ENCODE measurements at places on chromosomes 1 and 21.

DNA sequence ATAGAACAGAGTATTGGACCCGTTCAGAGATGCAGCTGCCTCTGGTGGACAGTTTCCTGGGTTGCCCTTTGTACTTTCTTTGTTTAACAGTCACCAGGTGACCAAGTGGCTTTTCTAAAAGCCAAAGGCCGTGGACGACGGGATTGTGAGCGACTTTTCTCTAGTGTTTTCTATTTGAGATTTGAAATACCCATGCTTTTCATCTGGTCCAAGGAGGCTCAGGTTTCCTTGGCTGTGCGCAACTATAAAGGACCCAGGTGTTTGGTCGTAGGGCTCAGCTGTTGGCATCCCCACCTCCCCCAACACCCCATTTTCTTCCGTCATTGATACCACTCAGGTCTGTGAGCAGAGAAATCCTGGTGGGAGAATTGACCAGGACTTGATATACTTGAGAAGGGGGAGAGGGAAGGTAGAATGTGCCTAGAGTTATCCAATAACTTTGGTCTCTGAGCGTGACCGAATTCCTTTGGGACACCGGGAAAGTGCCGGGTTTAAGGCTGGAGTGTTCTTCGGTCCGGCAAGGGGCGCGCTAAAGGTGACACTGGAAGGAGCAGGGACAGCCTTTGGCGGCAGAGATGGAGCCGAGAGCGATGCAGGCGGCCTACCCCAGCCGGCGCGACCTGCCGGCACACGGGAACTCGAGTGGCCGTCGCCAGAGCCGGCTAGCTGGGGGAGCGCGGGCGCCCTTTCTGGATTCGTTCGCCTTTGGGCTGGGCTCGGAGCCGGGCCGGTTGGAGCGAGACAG is 83.4 kb upstream of the BMP8A start:
- peak; percentile 86 for DNase-seq

DNA sequence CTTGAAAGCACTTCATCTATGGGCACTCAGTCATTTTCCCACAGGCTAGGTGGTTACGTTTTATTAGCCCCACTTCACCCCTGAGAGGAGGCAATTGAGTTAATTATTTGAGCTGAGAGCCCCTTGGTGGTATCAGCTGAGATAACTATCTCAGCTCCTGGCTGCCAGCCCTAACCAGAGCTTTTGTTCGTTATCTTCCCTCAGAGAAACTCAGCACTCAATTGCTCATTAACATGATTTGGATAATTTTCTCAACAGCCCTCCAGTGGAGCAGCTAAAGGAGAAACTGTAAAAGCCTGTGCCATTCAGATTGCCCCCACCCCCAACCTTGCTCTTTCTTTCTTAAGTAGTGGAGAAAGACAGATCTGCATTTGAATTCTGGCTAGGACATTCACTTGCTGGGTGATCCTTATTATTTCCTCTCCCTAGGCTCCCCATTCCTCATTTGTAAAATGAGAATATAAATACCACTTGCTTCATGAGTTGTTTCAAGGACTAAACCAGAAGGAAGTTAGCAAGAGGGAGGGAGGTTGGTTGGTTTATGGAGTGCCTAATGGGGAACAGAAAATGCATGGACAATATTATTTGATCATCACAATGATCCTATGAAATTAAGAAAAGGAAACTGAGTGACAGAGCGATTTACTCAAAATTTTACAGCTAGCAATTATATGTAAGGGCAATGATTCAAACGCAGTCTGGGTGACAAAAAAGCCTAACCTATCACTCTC is 218.7 kb upstream of the FGGY start:
- DNase-seq = peak; percentile 94

DNA sequence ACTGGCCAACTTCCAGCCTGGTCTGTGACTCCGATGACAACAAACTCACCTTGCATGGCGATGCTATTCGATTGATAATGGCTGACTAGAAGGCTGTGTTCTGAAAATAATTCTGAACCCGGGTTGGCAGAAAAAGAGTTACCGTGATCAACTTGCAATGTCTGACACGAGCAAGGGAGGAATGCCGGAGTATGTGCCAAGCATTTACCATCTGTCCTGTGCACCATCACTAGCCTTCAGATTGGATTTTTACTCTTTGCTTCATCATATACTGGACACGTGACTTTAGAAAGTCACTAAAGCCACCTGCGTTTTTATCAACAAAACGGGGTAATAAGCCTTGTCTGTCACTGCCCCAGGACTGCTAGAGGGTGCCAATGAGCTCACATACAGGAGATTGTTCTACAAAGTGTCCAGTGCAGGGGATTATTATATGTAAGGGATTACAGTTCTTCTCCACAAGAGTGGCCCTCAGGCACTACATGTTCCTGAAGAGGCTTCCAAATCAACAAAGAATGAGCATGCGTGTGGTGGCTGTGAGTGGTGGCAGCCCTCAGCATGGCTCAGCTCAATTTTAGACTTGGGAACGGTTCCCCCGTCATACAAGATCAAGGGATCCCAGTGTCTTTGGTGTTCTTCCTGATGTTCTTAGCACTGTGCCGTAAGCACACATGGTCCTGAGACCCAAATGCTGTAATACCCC is 35.8 kb downstream of the SSBP3 start:
- DNase-seq = no peak

GRCh38 chr1:31989964-31990363 is 23.7 kb upstream of the KHDRBS1 start:
- DNase-seq = no peak

- DNase-seq = no peak
These were observed 1.6 kb upstream of the PHLDA3 start for GRCh38 chr1:201470581-201470980.

GRCh38 chr1:223210788-223211120 is 67.7 kb upstream of the TLR5 start:
- DNase-seq = no peak

DNA sequence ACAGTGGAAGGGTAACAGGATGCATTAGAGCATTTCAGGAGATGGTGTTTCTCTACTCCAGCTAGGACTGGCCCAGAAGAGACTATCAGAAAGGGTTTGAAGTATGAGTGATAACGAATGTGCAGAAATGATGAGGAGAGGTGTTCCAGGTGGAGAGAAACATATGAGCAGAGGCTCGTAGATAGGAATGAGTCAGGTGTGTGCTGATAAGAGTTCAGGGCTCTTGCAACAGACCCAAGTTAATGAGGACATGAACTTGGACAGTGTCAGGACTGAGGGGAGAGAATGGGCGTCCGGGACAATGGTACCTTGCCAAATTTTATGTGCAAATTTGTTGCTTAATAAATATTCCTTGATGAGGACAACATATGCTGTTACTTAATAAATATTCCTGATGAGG is 183.9 kb upstream of the NFIA start:
- DNase-seq = no peak

DNA sequence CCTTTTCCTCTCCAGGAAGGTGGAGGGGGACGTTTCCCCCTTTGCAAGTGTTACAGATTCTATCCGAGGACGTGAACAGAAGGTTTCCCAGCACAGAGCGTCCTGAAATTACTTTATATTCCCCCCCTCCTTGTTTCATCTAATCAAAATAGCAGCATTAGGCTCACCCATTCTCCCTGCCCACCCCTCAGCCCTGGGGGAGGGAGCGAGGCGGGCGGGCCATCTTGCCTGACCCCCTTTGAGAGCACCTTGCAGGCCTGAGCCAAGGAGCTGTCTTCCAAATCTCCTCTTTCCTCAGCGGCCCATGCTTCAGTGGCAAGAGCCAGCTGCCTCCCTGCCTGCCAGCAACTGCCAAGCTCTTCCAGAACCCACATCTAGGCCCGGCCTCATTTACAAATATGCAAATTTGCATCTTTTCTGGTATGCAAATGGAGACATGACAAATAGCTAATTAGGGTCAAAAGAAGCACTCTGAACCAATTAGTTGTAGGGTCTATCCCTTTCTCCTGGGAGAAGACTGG is 69.1 kb upstream of the POU3F1 start:
- DNase-seq = no peak

Data from mesendoderm (in vitro differentiated cells).